NCI-H1048 (cell line): ENCODE measurements at places on chromosomes 11 and 22.

DNA sequence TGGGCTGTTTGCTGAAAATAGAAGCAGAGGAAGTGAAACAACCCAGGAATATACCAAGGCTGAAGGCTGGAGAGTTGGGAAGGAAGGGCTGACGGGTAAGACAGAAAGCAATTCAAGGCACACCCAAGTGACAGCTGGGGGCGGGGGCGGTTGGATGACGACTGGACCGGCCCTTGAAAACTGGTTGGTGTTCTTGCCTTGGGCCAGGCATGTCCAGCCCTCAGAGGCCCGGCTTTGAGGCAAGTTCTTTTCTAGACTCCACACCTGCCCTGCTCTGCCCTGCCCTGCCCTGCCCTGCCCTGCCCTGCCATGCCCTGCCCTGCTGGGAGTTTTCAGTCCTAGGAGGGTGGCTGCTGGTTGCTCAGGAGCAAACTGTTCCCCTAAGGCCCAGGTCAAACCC, 34.2 kb upstream of the CACNG2 start:
- no peak for DNase-seq

- no peak for DNase-seq
These were observed 647 bp downstream of the SWAP70 start for GRCh38 chr11:9664276-9665171.

GRCh38 chr11:57932105-57932504, 91.6 kb upstream of the OR9Q1 start:
- DNase-seq: no peak

- DNase-seq: no peak
These were observed 8.8 kb upstream of the CASTOR1 start for GRCh38 chr22:30297991-30298701.

- no peak for DNase-seq
These were observed 535.1 kb upstream of the CHORDC1 start for GRCh38 chr11:90757849-90758494.

GRCh38 chr22:29327089-29327764, 11.7 kb upstream of the RASL10A start:
- DNase-seq: no peak

- DNase-seq: no peak
These were observed 42.5 kb downstream of the C11orf58 start for GRCh38 chr11:16780698-16781550.

- DNase-seq: no peak
These were observed 15.0 kb downstream of the SUN2 start for GRCh38 chr22:38740754-38741153.

GRCh38 chr22:42286205-42286604, 15.8 kb upstream of the TCF20 start:
- no peak for DNase-seq

DNA sequence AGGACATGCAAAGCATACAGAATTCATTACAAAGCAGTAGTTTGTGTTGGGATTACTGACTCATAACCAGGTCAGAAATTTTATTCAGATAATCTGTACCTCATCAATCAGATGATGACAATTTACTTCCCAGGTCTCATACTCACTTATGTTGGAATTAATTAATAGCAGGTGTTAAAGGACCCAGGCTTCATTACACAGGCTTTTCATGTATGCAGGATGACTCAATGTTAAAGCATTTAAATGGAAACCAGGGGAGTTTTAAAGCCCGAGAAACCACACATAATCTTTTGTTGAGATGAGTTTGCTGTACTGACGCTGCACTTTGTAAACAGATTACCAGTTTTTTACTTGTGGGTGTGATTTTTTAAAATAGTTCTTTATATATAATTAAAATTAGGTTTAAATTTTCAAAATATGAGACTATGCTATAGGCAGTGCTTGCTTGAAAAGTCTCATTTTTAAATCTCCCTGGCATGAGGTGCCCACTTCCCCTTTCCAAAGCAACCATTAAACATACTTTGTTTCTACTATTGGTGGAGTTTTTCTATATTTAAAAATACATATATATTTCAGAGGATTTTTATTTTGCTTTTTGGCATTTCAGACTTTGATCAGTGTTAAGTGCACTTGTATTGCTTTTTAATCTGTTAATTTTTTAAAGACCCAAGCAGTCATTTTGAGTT, 41.0 kb downstream of the CEP57 start:
- no peak for DNase-seq

GRCh38 chr11:35009191-35009943, 92.9 kb downstream of the PDHX start:
- no peak for DNase-seq

DNA sequence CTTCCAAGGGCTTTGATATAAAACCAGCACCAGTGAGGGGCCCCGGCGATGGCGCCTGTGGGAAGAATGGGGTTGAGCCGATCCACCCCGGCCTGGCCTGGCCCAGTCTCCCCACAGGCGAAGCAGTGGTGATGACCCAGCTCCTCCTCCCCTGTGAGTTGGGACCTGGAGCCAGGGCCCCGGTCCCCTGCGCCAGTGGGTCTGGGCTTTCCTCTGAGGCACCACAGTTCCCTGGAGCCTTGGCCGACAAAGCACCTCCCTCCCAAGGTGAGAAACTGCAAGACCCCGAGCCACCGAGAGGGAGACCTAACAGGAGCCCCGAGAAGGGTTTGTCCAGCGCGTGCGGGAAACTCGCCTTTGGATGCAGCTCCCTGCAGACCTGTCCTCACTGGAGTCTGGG, 942.9 kb downstream of the BRD1 start:
- DNase-seq: no peak

DNA sequence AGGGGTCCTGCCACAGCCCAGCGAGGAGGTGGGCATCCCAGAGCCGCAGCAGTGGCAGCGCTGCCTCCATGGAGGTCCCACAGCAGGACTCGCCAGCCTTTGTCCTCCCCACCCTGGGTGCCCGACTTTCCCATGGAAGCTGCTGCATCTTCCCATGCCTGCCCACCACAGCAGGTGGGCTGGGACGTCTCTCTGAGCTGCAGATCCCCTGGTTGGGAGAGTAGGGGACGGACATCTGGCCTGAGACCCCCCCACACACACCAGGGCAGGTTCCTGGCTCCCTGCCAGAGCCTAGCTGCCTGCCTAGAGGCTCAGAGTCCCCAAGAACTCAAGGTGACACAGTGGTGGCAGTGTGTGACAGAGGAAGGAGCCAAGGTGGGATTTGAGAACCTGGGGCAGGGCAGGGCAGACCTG, 21.5 kb upstream of the PRR5 start:
- no peak for DNase-seq

DNA sequence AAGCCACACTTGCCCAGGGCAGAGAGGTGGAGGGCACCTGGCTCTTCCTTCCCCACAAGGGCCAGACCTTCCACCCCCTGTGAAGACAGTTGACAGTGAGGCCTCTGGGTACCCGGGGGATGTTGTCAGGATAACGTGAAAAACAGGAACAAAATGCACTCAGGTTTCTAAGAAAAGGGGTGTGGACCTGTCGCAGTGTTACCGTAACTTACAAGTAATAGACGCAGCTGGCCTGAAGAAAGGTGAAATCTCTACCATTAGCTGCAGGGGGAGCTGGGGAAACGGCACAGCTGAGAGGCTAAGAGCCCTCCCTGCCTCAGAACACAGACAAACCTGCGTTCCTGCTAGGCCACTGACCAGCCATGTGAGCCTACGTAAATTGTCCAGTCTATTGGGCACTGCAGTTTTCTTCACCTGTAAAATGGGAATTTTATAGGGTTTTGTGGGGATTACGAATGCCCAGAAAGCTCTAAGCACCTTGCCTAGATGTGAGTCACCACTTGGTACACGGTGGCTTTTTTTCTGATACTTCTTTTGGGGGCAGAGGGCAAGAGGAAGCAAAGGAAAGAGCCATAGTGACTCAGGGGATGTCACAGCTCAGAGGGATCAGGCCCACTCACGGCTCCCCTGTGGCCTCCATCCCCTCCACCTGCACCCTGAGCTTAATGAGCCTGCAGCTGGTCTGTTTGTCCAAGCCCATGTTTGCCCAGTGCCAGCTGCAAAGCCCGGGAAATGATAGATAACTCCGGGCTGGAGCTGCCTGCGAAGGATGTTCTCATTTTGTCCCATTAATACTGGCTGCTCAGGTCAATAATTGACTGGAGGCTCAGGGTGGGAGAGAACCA, 18.4 kb upstream of the CABP7 start:
- DNase-seq: no peak

- no peak for DNase-seq
These were observed 243.5 kb upstream of the ARHGAP20 start for GRCh38 chr11:110955776-110956175.
